Breast epithelium (tissue), 4 donors: ENCODE measurements at places on chromosomes 7 and 10.

DNA sequence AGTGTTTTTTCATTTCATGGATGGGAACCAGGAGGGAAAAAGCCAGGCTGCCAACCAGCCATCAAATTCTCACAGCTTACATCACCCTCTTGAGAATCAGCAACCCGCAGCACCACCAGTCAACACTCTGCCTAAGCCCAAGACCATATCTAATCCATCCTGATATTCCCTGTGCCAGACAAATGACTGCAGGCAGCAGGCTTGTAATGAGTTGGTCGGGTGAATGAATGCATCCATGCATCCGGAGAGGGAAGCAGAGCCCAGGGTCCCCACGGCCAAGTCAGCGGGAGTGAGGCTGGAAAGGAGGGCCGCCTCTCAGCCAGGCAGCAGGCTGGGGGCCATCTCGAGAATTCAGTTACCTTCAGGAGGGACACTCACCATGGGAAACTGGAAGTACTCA is 46.9 kb downstream of the SLIT1 start:
- no peak overlapping the region for H3K4me3 ChIP-seq
- H3K27me3 ChIP-seq: no peaks in the 10 kb centered on the region
- no peak overlapping the region for H3K27ac ChIP-seq
- no peak for DNase-seq
- no peaks in the 10 kb centered on the region for H3K36me3 ChIP-seq

- no peaks in the 10 kb centered on the region for H3K27me3 ChIP-seq
- DNase-seq: no peak
- H3K4me1 ChIP-seq: no peaks in the 10 kb centered on the region
- H3K27ac ChIP-seq: no peak overlapping the region
- H3K36me3 ChIP-seq: no peaks in the 10 kb centered on the region
Observed at GRCh38 chr10:49645417-49645816, 31.6 kb downstream of the CHAT start.

DNA sequence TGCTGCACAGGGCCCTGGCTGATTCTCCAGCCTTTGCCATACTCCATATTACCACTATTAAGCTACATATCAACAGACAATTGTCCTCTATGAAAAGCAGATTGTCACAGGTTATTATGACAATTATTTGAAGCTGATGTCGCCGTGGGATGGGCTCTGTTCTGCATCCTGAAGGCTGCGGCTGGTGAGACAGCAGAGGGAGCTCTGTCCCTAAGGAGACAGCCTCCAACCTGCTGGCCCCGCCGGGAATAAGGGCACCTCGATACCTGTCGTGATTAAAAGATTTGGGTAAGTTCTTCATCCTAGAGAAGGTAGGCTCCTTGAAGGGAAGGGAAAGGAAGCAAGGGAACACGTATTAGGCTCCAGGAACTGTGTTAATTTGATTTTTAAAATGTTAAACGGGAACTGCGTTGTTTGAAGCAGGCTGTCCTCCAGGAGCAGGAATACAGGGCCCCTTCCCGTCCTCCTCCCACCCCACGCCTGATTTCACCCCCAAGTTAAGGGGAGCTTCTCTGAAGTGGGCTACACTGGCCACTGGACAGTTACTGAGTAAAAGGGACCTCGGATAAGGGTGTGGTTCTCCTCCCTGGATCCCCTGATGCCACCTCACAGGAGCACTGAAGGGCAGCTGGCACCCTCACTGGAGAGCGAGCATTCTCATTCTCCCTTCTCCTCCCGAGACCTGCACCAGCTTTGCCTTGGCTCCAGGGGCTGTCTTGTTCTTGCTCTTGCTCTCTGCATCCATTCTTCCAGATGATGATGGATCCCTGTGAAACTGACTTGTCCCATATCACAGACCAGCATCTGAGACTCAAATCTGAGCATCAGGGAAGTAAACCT is 11.8 kb upstream of the TIAL1 start:
- no peak overlapping the region for H3K4me3 ChIP-seq
- H3K27me3 ChIP-seq: no peaks in the 10 kb centered on the region
- no peak overlapping the region for H3K27ac ChIP-seq

- no peak overlapping the region for H3K4me3 ChIP-seq
- no peak for DNase-seq
- no peaks in the 10 kb centered on the region for H3K4me1 ChIP-seq
- no peak overlapping the region for H3K27ac ChIP-seq
- H3K27me3 ChIP-seq: no peaks in the 10 kb centered on the region
- no peaks in the 10 kb centered on the region for H3K36me3 ChIP-seq
Observed at GRCh38 chr10:99870123-99870730, 87.8 kb downstream of the ABCC2 start.

GRCh38 chr7:434891-435629 is 84.6 kb downstream of the PDGFA start:
- H3K36me3 ChIP-seq: no peaks in the 10 kb centered on the region
- no peaks in the 10 kb centered on the region for H3K4me1 ChIP-seq
- H3K27ac ChIP-seq: no peak overlapping the region

- no peak for DNase-seq
- no peak overlapping the region for H3K4me3 ChIP-seq
- no peaks in the 10 kb centered on the region for H3K4me1 ChIP-seq
- no peaks in the 10 kb centered on the region for H3K36me3 ChIP-seq
- H3K27me3 ChIP-seq: no peaks in the 10 kb centered on the region
- H3K27ac ChIP-seq: no peak overlapping the region
Observed at GRCh38 chr10:51569467-51569866, 129.9 kb downstream of the CSTF2T start.

DNA sequence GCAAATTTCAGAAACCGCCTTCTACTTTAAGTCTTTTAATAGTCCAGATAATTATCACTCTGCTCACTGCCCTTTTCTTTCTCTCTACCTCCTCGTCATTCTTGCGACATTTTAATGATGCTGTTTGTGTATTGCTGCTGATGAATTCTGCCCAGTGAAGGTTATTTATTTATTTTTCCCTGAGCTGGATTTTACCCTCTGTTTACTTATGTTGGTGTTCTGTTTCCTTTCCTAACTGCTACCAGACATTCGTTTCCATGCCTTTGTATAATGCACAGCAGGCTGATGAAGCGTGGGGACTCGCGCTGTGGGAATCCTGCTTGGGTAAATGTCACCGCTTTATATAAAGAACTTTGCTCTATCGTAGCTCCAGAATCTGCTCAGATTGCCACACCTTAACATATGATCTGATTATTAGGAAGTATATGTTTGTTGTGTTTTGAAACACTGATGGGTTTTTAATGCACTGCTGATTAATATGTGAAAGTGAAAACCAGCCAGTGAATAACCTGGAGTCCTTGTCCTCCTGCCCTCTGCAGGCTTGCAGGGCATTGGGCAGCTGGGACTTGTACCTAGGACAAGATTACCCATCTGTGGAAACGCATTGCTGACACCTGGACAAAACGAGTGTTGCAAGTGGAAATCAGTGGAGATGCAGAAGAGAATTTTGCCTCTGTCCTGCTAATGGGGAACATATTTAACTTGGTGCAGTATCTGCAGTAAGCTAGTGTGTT is 291.5 kb downstream of the SDK1 start:
- no peaks in the 10 kb centered on the region for H3K4me1 ChIP-seq
- H3K36me3 ChIP-seq: no peaks in the 10 kb centered on the region
- no peaks in the 10 kb centered on the region for H3K27me3 ChIP-seq
- no peak overlapping the region for H3K4me3 ChIP-seq
- no peak for DNase-seq
